Activated CD8-positive, alpha-beta memory T cell treated with anti-CD3 and anti-CD28 coated beads, Interleukin-2, amount 10 ng/mL, durations not matched to agents 7 days and 5 days (primary cell): ENCODE measurements at places on chromosomes 12 and 14. TPM values are rescaled to one million over a fixed set of nuclear protein-coding genes. Genes with fewer than 3 reads are reported as not detected.
A peak's percentile ranks its signal among the peaks of the same experiment; 100 is the strongest.

DNA sequence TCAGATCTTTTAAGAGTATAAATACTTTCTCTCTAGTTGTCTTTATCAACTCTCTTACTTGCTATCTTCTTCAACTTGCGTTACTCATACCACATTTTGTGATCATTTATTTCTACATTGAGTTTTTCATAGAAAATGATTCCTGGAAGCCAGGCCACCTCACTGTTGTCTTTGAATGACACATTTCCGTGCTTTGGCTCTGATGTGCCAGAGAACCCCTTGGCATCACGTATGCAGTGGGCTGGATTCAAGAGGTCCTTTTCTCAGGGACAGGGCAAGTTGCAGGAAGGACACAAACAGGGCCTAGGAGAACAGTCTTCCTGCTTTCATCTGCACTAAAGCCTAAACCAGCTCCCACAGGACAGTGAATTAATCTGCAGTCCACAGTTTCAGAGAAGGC, 70.3 kb upstream of the PYGL start:
- DNase-seq, result no peak

DNA sequence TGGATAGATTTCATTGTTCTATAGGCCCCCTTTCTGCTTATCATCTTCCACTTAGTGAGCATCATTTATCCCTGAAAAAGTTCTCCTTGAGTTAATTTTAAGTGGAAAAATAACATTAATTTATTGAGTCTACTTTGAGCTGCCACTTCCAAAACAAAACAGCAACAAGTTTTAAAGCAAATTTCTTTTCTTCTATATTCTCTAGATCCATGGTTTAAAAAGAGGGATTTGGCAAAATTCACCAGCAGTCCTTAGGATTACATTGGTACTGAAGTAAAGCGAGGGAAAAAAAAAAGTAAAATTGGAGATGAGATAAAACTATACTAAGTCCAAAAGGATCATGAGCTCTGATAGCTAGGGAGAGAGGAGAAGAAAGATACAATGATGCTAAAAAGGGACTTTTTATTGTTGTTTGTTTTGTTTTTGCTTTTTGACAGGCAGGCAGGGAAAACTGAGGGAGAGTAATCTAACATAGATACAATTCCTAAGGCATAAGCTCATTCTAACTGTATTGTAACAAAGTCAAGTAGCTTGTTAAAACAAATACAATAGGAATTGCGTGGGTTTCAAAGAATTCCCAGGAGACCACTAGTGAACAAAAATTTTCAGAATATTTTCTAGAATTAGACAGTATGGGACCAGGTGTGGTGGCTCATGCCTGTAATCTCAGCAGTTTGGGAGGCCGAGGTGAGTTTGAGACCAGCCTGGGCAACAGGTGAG, 19.2 kb upstream of the PLEKHA5 start:
- DNase-seq, result no peak

GRCh38 chr12:45655186-45655585, 74.3 kb upstream of the ARID2 start:
- peak; percentile 77 for DNase-seq

GRCh38 chr12:38585086-38585485, 268.5 kb downstream of the ALG10B start:
- no peak for DNase-seq

DNA sequence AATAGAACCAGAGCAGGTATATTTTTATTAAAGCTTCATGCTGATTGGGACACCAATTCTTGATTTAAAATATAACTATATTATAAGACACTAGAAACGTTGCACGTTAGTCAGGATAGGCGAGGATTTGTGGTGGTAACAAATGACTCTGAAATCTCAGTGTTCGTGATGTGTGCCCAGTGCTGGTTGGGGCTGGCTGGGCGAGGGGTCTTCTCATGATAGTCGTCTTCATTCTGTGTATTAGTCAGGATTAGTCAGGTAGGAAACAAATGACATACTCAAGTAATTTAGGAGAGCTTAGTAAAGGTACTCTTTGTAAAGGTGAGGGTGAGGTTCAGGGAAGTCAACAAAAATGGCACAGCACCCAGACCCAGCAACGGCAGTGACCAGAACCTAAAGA, 73.9 kb upstream of the HIF1A start:
- DNase-seq, result no peak

GRCh38 chr14:76950055-76951020, 78.2 kb downstream of the IRF2BPL start:
- DNase-seq, result no peak

- DNase-seq, result no peak
These were observed 113.0 kb downstream of the AACS start for GRCh38 chr12:125178222-125178621.

DNA sequence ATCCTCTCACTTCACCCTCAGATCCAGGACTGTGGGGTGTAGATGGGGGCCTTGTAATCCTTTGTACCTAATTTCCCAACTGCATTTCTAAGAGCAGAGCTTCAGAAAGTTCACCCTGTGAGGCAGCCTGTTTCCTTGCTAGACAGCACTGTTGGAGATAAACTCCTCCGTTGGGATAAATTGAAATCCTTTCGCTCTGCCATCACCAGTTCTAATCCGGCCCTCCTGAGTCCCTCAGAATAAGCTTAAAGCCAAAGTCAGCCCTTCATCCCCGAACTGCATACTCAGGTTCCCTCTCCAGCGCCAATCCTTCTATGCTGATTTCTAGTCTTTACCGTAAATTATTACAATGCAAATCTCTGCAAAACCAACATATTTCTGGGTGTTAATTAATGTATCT, 114.7 kb downstream of the PRMT8 start:
- DNase-seq, result no peak

- DNase-seq, result no peak
These were observed 65.5 kb upstream of the BEGAIN start for GRCh38 chr14:100652744-100653143.

- DNase-seq, result no peak
These were observed 134.2 kb downstream of the DICER1 start for GRCh38 chr14:95023115-95023514.

DNA sequence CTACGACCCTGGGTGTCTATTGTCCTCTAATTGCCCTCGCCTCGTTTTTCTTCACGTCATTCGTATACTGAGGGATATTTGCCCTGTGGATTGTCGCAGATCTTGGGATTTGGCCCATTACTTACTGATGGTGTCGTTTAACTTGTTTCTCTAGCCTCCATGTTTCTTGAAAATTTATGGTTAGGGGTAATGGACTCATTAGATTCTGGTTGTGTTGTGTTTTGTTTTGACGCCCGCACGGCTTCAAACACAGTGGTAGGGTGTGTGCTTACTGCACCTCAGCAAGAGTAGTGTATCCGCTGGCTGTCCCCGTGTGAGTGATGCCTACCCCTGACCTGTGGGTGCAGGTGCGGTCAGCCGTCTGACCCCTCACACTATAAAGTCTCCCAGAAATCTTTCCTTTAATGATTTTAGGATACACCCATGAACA, 874 bp upstream of the RNU6-8 start:
- DNase-seq, result peak; percentile 43

The TOMM20L gene
- not detected for total RNA-seq

The CRIP1 gene
- 546 TPM for total RNA-seq

The IRF9 gene
- 238 TPM for total RNA-seq
